ENCODE measurements at places on chromosomes 11 and 22.
A peak's percentile ranks its signal among the peaks of the same experiment; 100 is the strongest.

DNA sequence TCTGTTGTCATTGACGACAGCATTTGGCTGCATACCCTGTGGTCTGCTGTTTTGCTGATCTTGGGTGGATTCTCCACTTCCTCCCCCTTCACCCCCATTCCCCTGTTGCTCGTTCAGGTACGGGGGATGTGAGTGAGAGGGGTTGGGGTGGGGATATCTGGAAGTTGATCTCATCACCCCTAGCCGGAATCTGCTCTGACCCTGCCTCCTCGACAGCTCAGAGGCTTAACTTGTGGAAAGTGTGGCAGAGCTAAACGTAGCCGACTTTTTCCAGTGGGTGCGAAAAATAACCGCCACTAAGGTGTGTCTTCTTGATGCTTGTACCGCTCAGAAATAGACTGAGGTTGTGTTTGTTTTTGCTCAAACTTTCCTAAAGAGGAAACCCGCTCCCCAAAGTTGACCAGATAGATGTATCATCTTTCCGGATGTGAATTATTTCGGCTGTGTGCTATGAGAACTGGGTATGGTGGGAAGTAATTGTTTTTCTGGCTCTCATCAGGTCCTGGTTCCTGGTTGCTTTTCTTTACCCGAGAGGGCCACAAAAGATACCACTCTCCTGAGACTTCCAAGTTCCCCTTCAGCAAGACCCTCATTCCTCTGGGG, 6.6 kb downstream of the ZBTB16 start:
- DNase-seq, result no peak

DNA sequence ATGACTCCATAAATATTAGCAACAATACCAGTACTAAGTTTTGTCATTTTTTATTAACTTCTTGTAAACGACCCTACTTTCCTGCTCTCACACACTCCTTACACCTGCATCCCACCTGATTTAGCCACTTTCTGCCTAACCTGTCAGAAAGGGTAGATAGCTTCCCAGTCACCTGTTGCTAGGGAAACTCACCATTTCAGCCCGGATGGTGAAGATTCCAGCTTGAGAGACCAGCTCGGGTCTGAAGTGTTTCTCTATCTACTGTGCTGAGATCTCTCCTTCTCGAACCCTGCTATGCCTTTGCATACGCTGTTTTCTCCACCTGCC, at the start of gene PARVG:
TSS of gene PARVG (plus strand) at position 220 of the 327 bp plus-strand sequence. CDS start 2,405 bp downstream, outside the sequence.
- no peak for DNase-seq

GRCh38 chr22:39439170-39439569, 17.6 kb upstream of the MGAT3 start:
- peak; percentile 33 for DNase-seq

DNA sequence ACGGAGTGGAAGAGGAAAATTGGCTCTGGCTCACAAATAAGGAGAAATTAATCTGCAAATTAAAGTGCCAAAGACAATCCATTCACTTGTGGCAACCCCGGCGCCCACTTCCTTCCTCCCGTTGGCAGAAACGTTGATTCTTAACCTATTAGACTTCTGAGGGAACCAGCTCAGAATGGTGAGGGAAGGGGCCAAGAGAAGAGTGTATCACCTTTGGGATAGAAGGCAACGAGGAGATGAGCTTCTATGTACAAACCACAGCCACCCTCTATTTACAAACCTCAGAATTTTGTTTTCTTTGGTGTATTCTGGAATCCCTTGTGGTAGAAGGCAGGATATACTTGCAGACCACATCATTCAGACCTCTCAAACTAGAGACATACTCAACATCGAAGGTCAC, 1.1 kb downstream of the MB start:
- DNase-seq, result no peak

GRCh38 chr11:18221274-18221876, 15.2 kb downstream of the SAA4 start:
- no peak for DNase-seq

- no peak for DNase-seq
These were observed 123.9 kb upstream of the NCAM1 start for GRCh38 chr11:112837162-112837826.

GRCh38 chr22:44379817-44380755, 67.3 kb upstream of the SHISAL1 start:
- no peak for DNase-seq

DNA sequence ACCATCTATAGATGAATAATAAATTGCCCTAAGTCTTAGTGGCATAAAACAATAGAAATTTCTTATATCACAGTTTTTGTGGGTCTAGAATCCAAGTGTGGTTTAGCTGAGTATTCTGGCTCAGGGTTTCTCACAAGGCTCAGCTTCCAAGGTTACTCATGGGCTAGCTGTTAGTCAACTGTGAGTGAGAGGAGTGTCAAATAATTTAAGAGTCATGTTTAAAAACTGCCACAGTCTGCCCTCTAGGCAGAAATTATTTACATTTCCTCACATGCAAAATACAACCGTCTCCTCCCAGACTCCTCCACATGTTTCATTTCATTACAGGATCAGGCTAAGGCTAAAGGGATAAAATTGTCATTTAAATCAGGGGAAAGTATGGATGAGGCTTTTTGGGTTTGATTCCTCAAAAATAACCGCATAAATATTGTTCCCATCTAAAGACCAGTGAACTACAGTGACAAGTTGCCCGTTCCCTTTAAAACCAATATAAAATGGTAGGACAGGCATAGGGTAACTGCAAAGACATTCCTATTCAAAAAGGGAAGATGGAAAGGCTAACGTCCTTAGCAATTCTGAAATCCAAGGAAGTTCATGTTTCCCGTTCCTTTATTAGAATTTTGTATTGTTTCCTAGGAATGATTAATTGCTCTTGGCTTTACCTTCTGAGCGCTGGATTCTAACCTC, 324.3 kb downstream of the DYNC2H1 start:
- DNase-seq, result peak; percentile 89

GRCh38 chr11:12275818-12276217, 101.6 kb upstream of the PARVA start:
- DNase-seq, result no peak

- DNase-seq, result no peak
These were observed 30.9 kb downstream of the ZFTA start for GRCh38 chr11:63737718-63738117.

- no peak for DNase-seq
These were observed 11.8 kb downstream of the SMPD1 start for GRCh38 chr11:6402061-6402470.

GRCh38 chr11:61353131-61354067, 8.3 kb downstream of the CYB561A3 start:
- no peak for DNase-seq

- no peak for DNase-seq
These were observed 2.9 kb upstream of the HTATIP2 start for GRCh38 chr11:20360650-20361049.

DNA sequence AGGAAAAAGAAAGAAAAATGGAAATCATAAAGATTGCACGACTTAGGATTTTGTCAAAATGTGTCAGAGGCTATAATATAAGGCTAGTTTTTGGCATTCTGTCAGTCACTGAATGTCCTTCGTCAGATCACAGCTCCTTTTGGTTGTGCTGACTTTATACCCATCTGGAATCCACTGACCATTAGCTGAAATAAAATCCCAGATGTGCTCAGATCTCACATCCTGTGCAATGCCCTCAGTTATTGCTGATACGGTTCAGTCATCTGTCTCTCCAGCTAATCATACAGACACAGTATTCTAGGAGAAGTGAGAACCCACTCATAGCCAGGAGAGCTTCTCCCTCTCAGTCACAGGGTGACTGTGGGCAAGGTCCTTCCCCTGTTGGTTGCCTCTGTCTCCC, 11.5 kb downstream of the CD44 start:
- DNase-seq, result no peak

DNA sequence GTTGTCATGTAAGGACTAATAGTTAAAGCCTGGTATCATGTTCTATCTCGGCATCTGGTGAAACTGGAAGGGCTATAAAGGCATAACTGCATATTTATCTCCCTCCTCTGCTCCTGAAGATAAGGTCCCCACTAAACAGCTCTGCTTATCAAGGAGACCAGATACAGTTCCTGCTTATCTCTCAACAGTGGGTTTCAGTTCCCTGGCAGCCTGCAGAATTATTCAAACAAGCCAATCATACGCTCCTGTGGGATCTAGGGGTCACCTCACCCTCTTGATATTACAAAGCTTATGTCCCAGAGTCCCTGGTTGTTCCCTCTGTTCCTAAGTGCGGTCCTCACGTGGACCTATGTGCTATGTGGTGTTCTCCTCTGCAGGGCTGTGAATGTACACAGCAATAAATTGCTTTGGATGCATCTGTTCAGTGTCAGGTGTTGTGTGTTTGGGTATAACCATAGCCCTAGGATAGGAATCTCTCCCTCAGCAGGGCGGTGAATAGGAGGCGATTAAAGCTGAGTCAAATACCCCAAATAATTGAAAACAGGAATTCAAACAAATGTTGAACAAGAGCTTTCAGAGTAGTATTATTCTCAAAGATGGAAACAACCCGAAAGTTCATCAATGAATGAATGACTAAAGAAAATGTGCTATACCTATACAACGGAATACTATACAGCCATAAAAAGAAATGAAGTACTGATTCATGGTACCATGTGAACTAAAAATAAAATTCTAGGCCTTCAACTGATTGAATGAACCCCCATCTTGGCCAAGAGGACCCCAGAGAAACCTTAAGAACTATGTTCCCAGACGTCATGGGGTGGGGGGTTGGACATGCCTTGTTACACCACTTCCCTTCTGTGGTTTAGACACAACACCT, 3.1 kb upstream of the OOSP4A start:
- DNase-seq, result no peak

GRCh38 chr11:23423656-23424055, 563.4 kb upstream of the CCDC179 start:
- DNase-seq, result no peak

GRCh38 chr11:923691-924405, 1.8 kb upstream of the AP2A2 start:
- no peak for DNase-seq

GRCh38 chr22:48642550-48642949, 1185.1 kb downstream of the BRD1 start:
- no peak for DNase-seq

DNA sequence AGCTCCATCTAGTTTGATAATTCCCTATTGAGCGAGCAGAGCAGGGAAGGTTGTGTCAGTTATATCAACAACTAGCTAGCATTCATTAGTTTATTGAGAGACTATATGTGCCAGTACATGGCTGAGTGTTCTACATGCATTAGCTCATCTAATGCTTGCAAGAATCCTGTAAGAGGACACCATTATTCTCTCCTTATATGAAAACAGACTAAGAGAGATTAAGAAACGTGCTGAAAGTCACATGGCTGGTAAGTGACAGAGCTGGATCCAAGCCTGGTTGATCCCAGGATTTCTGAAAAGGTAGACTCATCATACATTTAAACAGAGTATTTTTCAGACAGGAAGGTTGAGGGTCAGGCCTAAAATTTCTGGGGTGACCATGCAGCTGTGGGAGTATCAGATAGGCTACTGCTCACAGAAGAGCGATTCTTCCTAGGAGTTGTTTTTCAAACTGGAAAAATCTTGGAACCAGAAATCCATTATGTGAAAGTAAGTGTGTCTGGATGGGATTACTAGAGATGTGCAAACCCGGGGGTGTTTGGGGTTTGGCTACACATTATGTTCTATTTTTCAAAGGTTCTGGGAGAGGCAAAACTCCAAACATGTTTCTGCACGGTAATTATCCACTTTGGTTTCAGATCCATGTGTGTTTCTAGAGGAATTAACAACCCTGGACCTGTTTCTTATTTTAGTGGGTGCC, 213.3 kb downstream of the FAM76B start:
- peak; percentile 28 for DNase-seq

- DNase-seq, result peak; percentile 44
These were observed 227.6 kb downstream of the MN1 start for GRCh38 chr22:27574002-27574366.

DNA sequence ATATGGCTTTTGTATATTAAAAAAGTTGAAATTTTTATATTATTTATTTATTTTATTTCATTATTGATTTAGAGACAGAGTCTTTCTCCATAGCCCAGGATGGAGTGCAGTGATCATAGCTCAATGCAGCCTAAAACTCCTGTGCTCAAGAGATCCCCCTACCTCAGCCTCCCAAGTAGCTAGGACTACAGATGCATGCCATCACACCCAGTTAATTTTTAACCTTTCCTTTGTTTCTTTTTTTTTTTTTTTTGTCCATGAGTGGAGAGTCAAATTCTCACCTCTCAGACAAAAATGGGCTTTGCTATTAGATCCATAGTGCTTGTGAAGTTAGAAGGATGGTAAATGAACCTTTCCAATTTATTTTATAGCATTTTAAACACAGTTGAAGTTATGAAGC, 182.5 kb downstream of the SOX6 start:
- DNase-seq, result no peak

- no peak for DNase-seq
These were observed 26.9 kb upstream of the DEUP1 start for GRCh38 chr11:93303689-93304088.

DNA sequence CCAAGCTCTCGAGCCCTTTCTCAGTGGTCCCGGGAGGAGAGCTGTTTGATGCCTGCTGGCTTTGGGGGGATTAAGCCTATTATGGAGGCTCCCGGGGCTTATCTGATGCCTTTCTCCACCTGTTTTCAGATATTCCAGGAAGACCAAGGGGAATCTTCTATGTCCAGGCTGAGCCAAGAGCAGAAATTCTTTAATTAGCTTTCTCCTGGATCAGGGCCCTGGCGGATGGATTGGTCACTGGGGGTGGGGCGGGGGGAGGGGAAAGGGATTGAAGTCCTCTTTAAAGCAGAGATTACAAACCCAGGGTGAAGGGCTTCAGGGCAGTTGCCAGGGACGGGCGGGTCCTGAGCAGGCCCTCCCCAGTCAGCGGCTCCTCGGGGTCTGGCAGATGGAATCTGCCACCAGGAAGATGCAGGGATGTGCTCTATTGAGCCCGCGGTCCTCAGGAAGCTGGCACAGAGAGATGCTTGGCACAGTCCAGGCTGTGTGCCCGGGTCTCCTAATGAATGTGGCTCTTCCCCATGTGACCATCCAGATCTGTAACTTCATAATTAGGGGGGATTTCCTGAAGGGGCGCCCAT, 33.6 kb downstream of the MACROD1 start:
- DNase-seq, result no peak

DNA sequence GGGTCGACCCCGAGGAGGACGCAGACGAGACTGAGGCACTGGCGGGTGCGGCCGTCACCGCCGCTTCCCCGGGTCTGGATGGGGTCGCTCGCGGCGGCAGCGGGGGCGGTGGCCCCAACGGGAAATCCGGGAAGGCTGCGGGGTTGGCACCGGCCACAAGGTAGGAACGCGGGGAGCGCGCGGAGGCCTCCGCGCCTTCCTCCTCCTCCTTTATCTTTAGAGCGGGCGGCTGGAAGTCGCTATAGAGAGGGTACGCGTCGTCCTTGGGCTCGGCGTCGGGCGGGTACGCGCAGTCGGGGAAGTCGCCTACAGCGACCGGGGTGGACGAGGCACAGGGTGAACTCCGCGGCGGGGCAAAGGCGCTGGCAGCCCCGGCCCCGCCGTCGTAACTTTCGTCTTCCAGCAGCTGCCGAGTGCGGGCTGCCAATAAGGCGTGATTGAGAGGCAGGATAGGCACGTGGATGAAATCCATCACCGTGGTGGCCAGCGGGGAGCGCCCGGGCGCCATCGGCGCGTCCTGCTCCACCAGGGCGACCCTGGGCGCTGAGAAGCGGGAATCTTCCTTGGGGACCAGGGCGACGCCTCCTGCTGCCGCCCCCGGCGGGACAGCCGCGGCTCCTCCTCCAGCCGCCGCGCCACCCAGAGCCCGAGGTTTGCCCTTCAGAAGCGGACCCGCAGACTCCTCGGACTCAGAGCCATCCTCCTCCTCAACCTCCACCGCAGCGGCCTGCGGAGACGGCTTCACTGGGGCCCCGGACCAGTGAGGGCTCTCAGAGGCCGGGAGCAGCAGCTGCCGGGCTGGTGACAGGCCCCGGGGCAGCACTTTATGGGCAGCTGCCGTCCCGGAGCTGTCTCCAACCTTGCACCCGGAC, 1.7 kb downstream of the PGR start:
- peak; percentile 9 for DNase-seq

- DNase-seq, result peak; percentile 36
These were observed 219.9 kb downstream of the HIPK3 start for GRCh38 chr11:33476945-33477606.

Data from adipocyte (in vitro differentiated cells).